ENCODE measurements at places on chromosomes 2 and 18.

DNA sequence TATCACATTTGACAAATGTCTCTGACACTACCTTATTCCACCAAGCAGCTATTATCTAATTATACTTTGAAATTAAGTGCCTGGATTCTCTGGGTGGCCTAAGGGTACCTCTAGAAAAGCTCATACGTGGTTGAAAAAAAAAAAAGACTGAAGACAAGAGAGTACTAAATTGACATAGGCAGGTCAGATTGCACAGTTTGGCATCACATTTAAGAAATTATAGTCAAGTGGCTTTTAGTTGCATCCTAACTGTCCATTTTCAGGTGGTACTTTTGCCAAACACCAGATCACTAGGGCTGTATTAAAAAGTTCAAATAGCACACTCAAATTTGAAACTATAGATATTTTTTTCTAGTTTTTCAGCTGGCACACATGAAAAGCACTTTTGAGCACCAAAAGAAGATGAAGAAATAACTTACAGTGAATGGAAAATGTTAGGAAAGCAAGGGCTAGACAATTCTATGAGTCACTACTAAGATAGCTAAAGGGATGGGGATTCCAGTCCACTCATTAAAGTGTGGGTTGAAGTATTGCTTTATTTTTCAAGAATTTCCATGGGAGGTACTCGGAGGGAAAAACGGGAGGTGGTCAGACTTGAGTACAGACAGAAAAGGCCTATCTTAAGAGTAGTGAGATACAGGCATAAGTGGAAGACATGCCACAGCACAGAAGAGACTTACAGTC, 106.5 kb upstream of the COL5A2 start:
- no peak for DNase-seq

DNA sequence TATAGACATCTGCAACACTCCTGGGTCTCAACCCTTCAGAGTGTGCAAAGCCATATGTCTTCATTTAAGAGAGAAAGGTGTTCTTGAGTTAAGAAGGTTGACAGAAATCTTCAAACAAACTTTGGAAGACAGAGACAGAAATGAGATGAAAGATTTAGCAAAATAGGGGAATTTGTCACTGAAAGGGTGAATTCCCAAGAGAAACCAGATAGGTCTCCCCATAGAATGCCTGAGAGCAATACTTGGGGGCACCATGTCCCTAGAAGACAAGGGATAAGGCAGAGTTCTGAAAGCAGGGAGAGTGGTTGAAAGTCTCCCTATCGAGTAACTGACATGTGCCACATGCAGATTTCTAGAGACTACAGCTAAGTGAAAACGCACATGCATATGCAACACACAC, 50.0 kb downstream of the AP1S3 start:
- DNase-seq, result no peak

DNA sequence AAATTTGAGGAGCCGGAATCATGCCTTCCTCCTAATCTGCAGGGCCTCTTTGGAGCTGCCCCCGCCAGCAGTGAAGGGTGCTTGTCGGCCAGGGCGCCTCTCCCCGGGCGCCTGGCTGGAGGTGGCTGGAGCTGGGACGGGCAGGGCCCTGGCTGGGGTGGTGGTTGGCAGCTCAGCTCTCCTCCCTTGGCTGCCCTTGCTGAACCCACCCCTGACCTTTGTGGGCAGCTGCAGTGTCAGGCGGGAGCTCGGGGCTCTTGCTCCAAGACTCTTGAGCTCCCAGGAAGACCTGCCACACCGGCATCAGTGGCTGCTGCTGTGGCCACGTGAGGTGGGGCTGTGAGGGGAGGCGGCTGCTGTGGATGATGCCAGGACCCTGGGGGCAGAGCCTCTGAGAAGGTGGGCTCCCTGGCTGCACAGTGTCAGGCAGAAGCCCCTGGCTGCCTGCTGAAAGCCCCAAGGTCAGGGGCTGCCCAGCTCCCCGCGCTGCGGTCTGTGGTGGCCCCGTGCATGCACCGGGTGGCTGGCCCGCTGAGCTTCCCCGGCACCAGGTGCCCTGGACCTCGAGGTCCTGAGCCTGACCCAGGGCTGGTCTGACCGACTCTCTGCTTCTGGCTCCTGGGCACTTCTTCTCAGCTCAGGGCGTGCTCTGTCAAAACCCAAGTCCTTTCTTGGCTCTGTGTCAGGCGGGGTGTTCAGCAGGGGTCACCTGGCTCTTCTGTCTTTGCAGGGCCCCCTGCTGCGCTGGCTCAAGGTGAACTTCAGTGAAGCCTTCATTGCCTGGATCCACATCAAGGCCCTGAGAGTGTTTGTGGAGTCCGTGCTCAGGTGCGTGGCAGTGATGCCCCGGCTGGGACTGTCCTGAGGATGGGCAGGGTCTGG, 34.5 kb downstream of the PDIA6 start:
- DNase-seq, result peak; percentile 74

- DNase-seq, result no peak
Observed at GRCh38 chr18:7946734-7947377, 379.7 kb downstream of the PTPRM start.

GRCh38 chr2:210399440-210400041, 77.0 kb downstream of the LANCL1 start:
- no peak for DNase-seq

DNA sequence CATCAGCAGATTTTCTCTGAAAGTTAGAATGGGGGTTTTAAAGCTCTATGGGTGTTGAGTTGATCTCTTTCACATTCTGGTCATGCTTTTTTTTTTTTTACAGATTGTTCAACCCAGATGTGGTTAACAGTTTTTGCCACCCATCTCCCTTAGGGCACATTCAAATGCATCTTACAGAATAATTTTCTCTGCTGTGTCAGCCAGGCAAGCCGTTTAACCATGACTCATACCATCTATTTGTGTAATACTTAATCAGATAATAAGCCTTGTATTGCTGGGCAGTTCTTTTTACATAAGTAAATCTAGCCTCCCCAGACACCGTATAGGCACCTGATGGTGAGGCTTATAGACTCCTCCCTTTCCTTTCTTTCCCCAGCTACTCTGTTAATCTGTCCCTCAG, 62.0 kb downstream of the TGIF1 start:
- no peak for DNase-seq

DNA sequence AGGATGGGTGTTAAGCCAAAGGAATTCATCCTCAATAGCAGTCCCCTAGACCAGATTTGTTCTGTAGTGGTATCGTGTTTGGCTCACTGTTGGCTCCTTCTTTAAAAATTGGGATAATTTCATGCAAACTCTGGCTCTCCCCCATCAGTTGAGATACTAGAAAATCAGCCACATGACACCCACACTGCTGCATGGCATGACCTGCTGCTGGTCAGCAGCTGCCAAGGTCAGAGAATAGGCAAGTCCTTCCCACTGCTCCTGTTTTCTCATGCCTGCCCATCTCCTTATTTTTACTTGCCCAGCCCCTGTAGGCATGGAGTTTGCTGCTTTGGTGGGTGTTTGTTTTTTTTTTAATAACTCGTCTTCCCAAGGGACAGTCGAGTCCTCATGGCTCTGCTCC, 1.0 kb upstream of the SNRNP200 start:
- no peak for DNase-seq

DNA sequence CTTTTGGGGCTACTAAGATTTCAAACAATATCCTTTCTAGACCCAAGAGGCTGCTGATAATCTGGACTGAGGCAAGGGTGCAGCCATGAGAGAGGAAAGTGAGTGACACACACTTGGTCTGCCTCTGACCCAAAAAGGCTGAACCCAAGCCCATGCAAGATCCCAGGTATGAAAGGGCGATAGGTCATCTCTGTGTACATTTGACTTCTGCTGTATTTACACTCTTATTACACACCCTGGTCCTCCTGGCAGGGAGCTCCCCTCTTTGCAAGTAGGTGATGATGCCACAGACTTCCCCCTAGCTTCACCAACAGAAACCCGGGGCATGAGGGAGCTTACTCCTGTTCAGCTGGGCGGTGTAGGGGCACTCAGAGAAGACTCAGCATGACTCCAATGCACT, 61.8 kb upstream of the ACAA2 start:
- no peak for DNase-seq

DNA sequence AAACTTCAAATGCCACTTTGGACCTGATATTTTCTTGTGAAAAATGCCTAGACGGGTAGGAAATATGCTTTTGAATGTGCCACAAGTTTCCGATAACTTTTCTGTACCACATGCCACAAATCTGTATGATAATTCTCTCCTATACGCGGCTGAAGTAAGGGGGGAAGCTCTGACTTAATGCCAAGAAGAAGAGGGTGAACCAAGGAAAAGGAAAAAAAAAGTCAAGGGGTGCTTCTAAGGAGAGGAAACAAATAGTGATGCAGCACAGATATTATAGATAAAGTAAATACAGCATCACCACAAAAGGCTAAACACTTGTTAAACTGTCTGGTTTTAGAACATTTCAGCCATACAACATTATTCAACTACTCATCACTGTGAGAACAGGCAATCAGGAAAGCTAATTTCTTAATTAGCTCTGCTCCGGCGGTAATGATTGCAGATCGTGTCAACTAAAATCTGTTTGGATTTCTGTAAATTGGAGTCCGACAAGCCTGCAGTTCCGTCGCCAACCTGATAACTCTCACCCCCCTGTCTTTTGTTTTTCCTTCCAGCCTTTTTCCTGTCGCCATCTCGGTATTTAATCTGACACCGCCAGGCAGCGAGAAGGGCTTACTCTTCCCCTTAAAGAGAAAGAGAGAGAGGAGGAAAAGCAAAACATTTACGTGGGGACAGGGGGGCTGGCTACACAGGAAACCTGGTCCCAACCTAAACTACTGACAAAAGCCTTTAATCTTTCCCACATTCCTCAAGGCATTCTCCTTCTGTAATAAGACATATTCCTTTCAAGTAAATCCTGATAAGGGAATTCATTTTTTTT, 67.5 kb downstream of the ZEB2 start:
- DNase-seq, result no peak

- peak; percentile 94 for DNase-seq
Observed at GRCh38 chr2:109173311-109174171, 44.5 kb downstream of the SH3RF3 start.

- DNase-seq, result no peak
Observed at GRCh38 chr2:19911808-19912509, 10.2 kb upstream of the TTC32 start.

- peak; percentile 45 for DNase-seq
Observed at GRCh38 chr2:36564377-36564930, 33.5 kb downstream of the FEZ2 start.

All from posterior vena cava (tissue), 2 donors.